Type B pancreatic cell (in vitro differentiated cells): ENCODE measurements at places on chromosomes 5 and 9. TPM values are rescaled to one million over a fixed set of nuclear protein-coding genes. Genes with fewer than 3 reads are reported as not detected.

The PCDHGB3 gene
- 0.39 and 1.2 TPM in 2 replicates for total RNA-seq

The TLX3 gene
- total RNA-seq, result 2.1 and 7.8 TPM in 2 replicates

The FCHO2 gene
- 22.8 and 38.5 TPM in 2 replicates for total RNA-seq

The HAPLN1 gene
- 3.1 and 5.5 TPM in 2 replicates for total RNA-seq

The DNAJC18 gene
- total RNA-seq, result 9.4 and 25.8 TPM in 2 replicates

The GLRA1 gene
- total RNA-seq, result 0.39 and 0.79 TPM in 2 replicates

The TAF11L5 gene
- total RNA-seq, result not detected in 2 replicates
